Stimulated activated CD4-positive, alpha-beta T cell treated with anti-CD3 and anti-CD28 coated beads, TNF-alpha, amount 100 ng/mL, for 48 hours (primary cell): ENCODE measurements at places on chromosomes 4 and X.

DNA sequence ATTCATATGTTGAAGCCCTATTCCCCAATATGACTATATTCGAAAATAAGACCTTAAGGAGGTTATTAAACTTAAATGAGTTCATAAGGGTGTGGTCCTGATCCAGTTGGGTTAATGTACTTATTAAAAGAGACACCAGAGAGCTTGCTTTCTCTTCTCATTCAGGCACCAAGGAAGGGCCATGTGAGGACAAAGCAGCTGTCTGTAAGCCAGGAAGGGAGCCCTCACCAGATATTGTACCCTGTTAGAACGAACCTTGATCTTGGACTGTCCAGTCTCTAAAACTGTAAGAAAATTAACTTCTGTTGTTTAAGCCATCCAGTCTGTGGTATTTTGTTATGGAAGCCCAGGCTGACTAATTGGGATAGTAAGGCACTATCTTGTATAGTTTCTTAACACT lies 9.1 kb upstream of the YTHDC1 start:
- no peak for DNase-seq

- no peak for DNase-seq
These were observed 108.6 kb downstream of the PALLD start for GRCh38 chr4:168605411-168605810.

- DNase-seq = no peak
These were observed 1.2 kb downstream of the DYNLT3 start for GRCh38 chrX:37846141-37846540.

GRCh38 chr4:123017636-123018395 lies 95.4 kb upstream of the NUDT6 start:
- no peak for DNase-seq

- no peak for DNase-seq
These were observed 3.0 kb downstream of the SLC9A6 start for GRCh38 chrX:135988245-135988644.

GRCh38 chr4:38610521-38610920 lies 53.5 kb upstream of the KLF3 start:
- DNase-seq = no peak

DNA sequence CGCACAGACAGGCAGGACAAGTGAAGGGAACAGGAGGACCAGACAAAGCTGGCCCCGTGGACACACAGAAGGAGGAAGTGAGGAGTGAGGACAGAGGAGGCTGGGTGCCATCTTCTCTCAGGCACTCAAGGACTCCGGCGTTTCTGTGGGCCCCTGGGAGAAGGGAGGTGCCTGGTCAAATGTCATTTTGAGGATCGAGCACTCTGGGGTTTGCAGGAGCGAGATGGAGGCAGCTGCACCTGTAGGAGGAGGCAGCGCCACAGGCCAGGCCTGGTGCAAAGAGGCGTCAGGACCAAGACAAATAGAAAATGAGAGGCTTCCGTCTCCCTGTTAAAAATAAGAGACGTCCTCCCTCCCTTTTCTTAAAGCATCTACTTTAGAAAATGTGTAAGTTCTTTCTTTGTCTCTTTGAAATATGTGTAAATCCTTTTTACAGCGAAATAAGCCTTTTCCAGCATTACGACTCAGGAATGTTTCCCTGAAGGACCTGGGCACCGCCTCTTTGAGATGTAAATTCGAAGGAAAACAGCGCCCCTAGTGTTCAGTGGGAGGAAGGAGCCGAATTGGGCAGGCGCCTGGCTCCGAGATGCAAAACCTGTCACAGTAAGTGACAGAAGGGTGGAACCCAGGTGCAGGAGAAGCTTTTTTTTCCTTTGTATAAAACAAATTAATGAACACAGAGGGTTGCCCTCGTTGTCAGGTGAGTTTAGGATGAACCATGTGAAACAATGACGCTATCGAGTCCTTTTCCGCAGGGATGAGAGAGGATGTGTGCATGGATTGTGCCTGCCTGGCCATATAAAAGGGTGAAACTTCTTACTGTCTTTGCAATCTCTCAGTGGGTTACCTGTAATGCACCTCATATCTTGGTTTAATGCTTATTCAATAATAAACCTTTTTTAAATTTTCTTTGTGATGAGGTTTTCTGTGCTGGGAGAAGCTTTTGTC lies 1.4 kb upstream of the C4orf50 start:
- DNase-seq = peak; percentile 33

- no peak for DNase-seq
These were observed 16.7 kb downstream of the PPP4R3C start for GRCh38 chrX:27446423-27446822.

GRCh38 chr4:77566148-77566547 lies 39.5 kb upstream of the CXCL13 start:
- DNase-seq = no peak

DNA sequence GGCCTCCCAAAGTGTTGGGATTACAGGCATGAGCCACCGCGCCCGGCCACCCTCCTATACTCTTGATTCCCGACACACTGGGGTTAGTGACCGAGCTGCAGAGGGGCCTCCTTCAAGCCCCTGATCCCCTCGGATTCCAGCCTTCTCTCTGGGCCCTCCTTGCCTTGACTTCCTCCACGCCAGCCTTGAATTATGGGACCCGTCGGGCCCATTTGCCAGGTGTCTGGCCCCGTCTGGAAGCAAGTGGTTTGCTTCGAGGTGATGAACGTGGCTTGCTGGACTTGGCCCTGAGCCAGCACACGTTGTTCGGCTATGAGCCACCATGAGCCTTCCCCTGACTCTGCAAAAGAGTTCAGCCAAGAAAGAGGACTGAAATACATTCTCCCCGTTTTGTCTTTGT lies 37.4 kb upstream of the GRPEL1 start:
- no peak for DNase-seq

DNA sequence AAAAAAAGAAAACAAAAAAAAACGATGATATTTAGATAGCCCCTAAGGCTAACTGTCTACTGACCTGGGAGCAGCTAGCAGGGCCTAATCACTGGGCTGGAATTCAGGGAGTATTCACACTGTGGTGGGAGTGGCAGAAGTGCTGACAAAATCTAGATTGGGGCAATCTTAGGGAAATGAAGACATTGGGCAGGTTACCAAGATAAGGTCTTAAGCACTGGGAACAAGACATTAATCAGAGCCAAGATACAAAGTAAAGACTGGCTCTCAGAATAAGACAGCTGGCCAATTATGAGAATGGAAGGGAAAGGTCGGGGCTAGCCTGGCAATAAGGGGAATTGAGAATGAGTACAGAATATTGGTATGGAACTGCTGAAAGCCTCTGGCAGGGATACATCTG lies 100.2 kb upstream of the GRIA3 start:
- no peak for DNase-seq

DNA sequence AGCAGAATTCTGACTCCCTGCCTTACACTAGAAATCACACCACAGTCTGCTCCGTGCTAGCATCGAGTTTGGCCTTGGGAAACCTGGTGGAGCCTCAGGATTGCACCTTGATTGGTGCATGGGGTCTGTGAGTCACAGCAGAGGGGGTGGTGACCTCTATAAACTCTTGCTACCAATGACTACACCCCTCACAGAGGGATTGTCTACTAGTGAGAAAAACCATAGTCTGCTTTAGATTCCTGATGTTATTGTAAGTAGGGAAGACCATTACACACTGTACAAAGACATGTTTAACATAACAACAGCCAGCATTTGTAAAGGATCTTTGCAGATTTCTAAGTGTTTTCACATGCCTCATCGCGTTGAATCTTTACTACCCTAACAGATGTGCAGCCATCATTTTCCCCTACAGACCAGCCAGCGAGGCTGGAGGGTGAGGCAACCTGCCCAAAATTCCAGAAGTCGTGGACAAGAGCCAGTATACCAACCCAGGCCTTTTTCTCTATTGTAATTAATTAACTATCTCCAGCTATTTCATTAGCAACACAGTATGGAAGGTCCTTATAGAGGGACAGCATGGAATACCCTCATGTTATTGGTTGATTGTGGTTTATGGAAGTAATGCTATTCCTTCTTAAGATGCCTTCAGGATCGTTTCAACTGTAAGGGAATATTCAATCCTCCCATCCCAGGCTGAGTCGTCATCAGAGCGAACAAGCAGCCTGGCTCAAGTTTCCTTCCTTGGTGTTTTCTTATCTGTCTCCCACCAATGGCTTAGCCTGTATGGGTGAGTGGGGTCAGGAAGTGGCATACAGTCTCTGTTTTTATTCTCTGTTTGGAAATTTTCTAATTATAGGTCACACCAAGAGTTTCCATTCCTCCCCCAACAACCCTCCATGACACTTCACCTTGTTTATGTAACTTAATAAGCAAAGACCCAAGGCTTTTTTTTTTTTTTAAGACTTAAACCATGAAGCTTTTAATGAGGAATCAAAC lies 55.9 kb upstream of the KDR start:
- DNase-seq = no peak

GRCh38 chr4:69830560-69831269 lies 29.2 kb downstream of the SULT1E1 start:
- DNase-seq = no peak

GRCh38 chr4:2570551-2571222 lies 34.2 kb downstream of the FAM193A start:
- DNase-seq = peak; percentile 42

- no peak for DNase-seq
These were observed 1.3 kb upstream of the CITED1 start for GRCh38 chrX:72306851-72307645.
